ENCODE measurements at places on chromosomes 1 and 21.

- DNase-seq = no peak
Observed at GRCh38 chr1:15850471-15851001, 3.0 kb downstream of the SPEN start.

GRCh38 chr21:44657635-44658540 is at the start of gene KRTAP12-3:
Gene KRTAP12-3 (plus strand): TSS chr21:44657932. CDS start chr21:44657980, 48 bp downstream.
- no peak for DNase-seq

- peak; percentile 74 for DNase-seq
Observed at GRCh38 chr1:180533266-180533987, 25.3 kb upstream of the OVAAL start.

GRCh38 chr1:168454211-168454815 is 89.5 kb downstream of the XCL2 start:
- DNase-seq = peak; percentile 75

DNA sequence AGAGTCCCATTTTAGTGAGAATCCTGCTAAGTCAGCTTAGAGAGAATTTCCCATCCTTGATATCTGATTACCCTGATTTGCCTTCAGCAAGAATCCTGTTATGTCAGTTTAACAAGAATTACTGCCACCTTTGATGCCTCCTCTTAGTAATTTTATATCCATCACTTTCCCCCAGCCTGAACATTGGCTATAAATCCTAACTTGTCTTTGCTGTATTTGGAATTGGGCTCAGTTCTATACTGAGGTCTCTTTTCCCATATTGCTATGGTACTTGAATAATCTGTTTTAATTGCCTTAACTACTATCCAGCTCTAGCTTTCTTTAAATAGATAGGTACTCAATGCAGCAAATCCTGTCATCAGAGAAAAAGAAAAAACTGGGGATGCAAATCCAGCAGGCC is 842.0 kb upstream of the ADAMTS5 start:
- no peak for DNase-seq

DNA sequence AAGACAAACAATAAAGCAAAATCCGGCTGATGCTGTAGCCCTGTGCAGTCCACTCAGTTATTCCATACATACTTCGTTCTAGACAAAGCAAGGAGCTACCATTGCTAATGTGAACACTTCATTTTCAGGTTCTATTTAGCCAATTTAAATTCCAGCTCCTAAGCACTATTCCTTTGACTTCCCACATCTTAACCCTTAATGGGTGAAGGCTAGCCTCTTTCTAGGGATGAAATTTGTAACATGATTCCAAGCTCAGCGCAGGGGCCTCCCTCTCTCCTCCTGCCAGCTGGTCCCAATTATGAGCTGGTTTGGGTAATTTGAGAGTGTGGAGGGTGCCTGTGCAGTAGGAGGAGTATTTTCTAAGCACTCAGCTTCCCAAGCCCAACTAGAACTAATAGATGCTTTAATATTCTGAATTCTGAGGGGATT is 53.9 kb upstream of the PTGFRN start:
- peak; percentile 85 for DNase-seq

GRCh38 chr1:221897321-221897721 is 155.4 kb upstream of the DUSP10 start:
- peak; percentile 13 for DNase-seq

- no peak for DNase-seq
Observed at GRCh38 chr1:232841823-232842565, 36.8 kb downstream of the MAP10 start.

DNA sequence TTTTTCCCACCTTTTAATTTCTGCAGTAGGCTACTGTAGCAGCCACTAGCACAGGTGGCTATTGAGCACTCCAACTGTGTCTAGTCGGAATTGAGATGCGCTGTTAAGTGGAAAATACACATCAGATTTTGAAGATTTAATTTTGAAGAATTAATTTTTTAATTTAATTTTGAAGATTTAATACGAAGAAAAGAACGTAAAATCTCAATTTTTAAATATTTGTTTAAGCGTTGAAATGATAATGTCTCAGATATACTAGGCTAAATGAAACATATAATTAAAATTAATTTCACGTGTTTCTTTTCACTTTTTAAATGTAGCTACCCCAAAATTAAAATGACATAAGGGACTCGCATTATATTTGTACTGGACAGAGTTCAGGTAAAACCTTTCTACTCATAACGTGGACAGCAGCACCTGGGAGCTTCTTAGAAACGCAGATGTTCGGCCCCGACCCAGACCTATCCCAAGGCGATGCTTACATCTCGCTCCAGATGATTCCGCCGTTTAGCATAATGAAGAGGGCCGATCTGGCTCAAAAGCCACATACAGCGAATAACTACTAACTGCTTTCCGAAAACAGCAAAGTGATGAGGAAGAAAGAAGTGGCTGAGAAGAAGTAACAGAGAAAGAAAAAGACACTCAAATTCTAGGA is 717 bp downstream of the CRYZL1 start:
- DNase-seq = peak; percentile 22

DNA sequence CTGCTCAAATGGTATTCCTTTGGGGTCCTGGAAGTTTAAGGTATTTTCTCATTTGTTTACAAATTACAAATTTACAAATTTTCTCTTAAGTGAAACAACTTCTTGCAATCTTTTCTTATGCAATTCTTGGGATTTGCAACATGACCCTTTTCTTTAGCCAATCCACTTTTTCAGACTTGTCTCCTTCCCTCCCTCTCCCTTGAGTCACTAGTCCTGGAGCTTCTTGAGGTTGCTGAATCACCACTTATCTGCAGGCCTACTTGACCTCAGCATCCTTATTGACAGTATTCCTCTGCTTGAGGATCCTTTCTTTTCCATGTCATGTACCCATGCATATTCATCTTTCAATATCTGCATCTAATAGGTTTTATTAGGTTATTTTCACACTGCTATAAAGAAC is 302.8 kb upstream of the ADAMTS5 start:
- DNase-seq = peak; percentile 63

GRCh38 chr1:10867914-10868598 is 71.6 kb upstream of the CASZ1 start:
- DNase-seq = no peak

All from GM03348 (cell line).